ENCODE measurements at places on chromosomes 6 and 20.

DNA sequence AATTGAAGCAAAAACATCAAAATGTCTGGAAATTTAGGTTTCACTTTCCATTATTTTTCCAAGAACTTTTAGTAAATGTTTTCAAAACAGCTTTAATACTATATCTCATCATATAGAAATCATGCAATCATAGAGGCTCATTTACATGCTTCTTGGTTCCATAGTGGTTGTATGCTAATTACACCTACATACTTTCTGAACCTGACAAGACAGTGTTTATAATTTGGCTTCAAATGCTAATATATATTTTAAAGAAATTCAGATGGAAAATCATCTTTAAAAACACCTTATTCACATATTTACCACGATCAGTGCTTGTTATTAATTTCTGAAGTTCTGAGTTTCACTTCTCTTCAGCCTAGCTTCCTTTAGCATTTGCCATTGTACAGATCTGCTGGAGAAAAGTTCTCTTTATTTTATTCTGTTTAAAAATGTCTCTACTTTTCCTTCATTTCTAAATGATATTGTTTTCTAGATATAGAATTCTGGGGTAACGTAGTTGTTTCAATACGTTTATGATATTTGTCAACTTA lies 89.9 kb downstream of the PLCB1 start:
- no peak for DNase-seq

- no peak for DNase-seq
Measured at GRCh38 chr6:154460306-154461071, 50.0 kb downstream of the CNKSR3 start.

DNA sequence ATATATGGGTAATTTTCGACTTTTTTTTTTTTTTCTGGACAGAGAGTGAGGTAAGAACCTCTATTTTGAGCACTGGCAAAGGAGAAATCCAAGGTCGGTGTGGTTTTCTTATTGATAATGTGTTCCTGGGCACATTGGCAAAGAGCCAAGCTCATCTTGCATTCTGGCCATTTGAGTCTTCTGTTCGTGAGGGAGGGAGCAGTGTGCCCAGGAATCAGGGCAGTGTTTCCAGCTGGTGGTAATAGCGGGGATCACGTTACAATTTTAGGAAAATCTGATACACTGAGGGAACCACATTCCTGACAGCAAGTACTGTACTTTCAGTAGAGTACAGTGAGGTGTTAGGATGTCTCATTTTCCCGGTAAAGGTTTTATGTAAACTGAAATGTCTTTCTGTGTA lies 442.3 kb upstream of the MAP3K7 start:
- DNase-seq = no peak

DNA sequence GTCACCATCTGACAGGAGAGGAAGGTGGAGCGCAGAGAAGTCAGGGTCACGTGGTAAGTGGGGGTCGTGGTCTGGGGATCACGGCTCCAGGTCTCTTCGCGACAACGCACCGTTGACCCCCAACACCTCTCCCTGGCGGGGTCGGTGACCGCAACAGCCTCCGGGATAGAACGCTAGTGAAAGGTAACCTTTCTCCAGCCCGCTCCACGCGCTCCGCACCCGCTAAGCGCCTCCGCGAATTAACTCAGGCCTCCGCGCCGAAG lies 600 bp upstream of the SYNJ2 start:
- DNase-seq = no peak

GRCh38 chr6:57068061-57068460 lies 21.6 kb downstream of the KIAA1586 start:
- no peak for DNase-seq

DNA sequence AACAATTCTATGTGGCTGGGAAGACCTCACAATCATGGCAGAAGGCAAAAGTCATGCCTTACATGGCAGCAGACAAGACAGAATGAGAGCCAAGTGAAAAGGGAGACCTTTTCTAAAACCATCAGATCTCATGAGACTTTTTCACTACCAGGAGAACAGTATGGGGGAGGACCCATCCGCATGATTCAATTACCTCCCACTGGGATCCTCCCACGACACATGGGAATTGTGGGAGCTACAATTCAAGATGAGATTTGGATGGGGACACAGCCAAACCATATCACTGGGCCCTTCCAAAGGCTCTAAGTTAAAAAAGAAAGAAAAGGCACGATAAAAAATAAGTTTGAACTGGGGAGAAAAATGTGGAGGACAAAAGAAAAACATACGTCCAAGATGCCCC lies 406.9 kb upstream of the CDH4 start:
- no peak for DNase-seq

DNA sequence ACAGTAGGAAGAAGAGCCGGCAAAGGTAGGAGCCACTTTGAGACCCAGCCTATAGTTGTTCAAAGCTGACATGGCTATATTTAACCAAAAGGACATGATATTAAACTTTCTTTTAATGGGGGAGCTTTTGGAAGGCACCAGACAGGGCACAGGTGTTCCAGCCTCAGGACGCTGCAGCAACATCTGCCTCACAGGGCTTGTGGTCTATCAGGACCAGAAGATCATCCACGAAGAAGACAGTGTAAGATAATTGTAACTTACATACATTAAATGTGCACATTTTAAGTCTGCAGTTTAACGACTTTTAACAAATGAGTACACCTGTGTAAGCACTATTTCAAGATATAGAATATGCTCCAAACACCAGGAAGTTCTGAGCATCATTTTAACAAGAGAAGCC lies 168.2 kb upstream of the PMEPA1 start:
- DNase-seq = no peak

DNA sequence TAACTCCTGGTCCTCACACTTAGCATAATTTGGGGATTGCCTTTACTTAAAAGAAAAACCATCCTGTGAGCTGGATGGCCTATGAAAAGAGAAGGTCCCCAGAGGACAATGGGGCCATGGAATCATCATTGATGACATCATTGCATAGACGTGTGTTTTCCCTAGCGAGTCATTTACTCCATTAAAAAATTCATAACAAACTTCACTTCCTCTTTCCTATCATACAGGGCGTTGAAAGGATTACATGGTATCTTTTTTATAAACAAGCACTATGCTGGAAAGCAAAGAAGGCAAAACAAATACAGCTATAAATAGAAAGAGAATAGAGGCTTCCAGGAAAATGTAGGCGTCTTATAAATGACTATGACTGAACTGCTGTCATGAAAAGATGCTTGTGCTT lies 11.3 kb upstream of the COL12A1 start:
- DNase-seq = no peak

DNA sequence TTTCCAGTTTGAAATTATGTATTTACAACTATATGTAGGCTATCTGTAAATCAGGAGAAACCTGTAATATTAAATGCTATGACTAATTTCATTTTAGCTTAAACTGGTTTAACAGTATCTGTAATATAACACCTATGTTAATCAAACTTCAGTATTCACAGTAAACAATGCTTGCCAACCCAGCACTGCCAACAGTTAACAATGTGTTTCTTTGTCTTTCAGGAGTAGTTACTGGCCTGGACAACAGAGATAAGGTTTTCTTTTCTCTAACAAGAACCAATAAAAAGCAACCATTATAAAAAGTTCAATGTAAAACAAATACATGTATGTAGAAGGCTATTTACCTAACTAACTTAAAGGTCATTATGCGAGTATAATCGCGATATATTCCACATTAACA lies 158.8 kb downstream of the CDK19 start:
- DNase-seq = no peak

GRCh38 chr6:5112066-5112799 lies 27.1 kb downstream of the PPP1R3G start:
- DNase-seq = no peak

GRCh38 chr6:5498579-5498899 lies 237.2 kb downstream of the FARS2 start:
- no peak for DNase-seq
